ENCODE measurements at places on chromosomes 16 and 17.

DNA sequence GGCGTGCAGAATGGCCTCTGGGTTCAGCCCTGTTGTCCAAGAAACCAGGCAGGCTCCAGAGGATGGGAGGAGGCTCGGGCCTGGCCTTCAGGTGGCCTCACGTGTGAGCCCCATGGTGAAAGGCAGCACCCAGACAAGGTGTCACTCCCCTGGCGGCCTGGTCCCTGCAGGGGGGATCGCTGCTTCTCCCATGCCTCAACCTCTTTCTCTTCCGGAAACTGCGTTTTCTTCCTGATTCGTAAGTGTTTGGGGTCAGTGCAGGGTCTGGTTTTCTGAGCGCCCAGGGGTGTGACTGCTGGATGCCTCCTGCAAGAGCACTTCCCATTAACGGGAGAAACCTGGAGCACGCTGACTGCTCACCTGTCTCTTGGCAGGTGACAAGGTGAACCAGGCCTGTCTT, 70.0 kb upstream of the CIBAR2 start:
- DNase-seq, result no peak

DNA sequence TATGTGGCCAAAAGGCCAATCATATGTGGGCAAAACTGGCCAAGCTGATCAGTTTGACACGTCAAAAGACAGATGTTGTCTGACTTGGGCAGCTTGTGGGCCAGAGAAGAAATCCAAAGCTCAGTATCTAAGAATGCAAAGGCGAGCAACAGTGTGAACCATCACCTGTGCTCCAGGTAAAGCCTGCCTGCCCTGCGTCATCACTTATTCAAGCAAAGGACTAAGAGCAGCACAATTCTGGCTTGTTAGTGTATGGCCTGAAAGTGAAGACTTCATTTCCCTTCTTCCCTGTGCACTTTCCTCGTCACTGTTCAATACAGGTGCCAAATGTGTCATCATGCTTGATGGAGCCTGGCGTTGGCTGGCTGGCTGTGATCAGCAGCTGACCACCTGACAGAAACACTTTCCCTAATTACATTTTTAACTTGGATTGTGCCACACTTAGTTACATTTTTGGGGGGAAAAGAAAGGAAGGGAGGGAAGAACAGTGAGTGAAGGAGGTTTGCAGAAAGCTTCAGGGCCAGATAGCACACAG, 4.7 kb downstream of the FAM20A start:
- peak; percentile 79 for DNase-seq

- DNase-seq, result no peak
Observed at GRCh38 chr16:85825326-85825725, 25.8 kb downstream of the COX4I1 start.

DNA sequence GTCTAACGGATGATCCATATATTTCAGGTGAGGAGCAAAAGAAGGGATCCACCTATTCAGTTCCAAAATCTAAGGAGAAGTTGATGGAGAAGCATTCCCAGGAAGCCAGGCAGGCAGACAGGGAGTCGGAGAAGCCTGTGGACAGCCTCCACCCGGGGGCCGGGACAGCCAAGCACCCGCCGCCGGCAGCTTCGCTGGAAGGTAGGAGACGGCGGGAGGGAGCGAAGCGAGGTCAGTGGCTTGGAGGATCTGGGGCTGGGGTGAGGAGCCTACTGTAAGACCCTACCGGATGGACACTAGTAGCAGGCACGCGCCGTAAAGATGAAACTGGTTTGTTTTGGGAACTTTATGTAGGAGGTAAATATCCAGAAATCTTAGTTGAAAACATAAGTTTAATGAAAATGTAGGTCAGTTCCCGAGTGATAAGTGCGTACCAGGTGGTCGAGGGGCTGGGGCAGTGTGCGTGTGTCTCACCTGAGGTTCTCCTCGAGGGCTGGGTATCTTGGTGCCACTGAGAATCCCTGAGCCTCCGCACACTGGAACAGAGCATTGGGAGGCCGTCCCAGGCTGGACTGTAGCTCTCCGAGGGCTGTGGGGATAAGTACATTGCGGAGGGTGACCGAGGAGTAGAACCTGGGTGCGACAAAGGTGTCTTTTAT, 714 bp downstream of the SPATA33 start:
- peak; percentile 86 for DNase-seq

- no peak for DNase-seq
Observed at GRCh38 chr17:78960928-78961327, 18.8 kb downstream of the LGALS3BP start.

DNA sequence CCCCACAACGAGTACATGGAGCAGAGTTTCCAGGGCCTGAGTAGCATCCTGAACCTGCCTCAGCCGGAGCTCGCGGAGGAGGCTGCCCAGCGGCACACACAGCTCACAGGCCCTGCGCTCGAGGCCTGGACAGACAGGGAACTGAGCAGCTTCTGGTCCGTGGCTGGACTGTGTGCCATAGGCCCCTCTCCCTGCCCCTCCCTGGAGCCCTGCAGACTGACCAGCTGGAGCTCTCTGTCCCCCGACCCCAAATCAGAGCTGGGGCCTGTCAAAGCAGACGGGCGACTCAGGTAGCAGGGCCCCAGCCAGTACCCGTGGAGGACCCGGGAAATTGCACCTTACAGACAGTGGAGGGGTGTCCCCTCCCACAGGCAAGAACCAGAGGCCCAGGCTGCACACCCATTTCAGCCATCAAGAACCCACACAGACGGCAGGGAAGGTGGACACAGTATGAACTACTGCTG, 13.0 kb downstream of the MRPL27 start:
- DNase-seq, result no peak

DNA sequence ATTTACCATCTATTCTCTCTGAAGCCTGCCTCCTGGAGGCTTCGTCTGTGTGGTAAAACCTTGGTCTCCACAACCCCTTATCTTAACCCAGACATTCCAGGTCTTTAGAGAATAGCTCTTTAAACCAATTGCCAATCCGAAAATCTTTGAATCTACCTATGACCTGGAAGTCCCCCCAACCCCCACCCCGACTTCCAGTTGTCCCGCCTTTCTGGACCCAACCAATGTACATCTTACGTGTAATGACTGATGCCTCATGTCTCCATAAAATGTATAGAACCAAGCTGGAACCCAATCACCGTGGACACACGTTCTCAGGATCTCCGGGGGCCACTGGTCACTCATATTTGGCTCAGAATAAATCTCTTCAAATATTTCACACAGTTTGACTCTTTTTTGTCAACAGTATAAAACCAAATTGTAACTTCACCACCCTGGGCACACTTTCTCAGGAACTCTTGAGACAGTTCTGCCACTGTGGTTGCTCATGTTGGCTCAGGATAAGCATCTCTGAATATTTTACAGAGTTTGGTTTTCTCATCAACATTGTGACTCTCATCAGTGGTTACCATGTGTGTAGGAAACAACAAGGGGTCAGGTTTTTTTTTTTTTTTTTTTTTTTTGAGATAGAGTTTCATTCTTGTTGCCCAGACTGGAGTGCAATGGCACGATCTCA, 18.1 kb upstream of the DNAH17 start:
- no peak for DNase-seq

DNA sequence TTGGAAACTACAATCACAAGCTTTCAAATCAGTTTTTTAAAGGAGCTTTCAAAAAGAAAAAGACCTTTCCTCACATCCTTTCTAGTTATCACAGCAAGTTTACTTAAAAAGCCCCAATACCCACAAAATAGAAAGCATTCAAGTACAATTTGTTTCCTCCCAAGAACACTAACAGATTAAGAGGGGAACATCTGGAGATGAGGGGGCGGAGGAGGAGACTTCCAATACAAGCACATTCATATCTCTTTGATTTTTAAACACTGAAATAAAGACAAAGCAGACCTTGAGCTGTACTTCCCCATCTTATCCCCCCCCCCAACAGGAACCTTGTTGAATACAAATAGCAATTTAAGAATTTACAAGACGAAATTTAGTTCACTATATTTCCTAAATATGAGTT, 2.0 kb downstream of the YWHAE start:
- DNase-seq, result no peak

GRCh38 chr16:58733248-58733670, 857 bp downstream of the GOT2 start:
- no peak for DNase-seq

DNA sequence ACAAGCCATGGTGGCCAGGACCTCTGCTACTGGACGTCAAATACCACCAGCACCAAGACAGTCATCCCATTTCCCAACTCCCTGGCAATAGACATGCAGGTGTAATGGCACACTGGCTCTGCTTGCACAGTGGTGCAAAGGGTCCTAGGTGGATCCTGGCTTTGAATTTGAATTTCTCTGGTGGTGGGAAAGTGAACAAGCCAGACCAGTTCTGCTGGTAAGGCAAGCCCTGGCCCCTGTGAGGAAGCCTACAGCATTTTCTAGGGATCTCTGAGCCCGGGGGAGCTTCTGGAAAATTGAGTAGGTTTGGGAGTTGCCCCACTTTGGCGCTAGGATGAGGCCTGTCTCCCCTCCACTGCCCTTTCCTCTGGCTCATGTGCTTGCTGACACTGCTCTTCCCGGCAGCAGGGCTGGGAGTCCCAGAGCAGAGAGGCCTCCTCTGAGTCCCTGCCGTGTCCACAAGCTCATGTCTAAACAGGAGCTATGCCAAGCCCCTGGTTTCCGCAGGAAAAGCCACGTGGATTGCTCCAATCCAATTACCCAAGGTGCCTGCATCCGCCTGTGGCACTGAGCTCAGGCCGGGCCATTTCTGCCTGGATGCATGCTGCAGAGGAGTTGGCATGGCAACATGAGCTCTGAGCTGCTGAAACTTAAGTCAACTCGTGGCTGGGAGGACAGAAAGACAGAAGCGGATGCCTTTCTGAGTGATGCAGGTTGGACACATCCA, 67.0 kb downstream of the PRMT7 start:
- no peak for DNase-seq

DNA sequence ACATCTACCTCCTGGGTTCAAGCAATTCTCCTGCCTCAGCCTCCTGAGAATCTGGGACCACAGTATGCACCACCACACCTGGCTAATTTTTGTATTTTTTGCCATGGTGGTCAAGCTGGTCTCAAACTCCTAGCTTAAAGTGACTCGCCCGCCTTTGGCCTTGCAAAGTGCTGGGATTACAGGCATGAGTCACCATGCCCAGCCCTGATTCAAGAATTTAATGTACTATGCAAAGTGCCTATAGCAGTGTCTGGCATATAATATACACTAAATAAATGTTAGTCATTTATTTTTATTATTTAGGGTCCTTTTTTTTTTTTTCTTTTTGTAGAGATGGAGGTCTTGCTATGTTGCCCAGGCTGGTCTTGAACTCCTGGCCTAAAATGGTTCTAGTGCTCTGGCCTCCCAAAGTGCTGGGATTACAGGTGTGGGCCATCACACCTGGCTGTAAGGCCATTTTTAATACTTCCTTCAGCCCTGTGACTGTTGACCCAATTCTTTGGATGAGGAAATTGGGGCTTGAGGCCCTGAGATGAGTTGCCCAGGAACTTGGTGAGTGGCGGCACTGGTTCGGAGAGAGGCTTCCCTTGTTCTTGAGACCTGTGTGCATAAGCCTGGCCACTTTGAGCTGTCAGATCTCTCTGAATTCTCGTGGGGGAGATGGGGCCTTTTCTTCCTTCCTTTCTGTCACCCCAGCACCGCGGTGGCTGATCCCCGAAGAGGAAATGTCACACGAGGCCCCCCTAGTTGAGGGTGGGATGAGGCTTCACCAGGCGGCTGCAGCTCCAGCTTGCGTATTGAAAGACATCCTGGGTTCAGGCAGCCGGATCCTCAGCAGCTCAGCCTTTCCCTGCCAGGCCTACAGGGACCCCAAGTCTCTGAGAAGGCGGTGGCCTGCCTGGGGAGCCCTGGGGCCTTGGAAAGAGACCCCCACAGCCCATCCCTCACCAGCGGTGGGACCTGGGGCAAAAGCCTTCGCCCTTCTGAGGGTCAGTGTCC, 38.7 kb downstream of the LAT start:
- no peak for DNase-seq

Data from vagina (tissue), 2 donors.